ENCODE measurements at places on chromosomes 16 and 17.

- DNase-seq: no peak
These were observed 59.1 kb downstream of the TRIM37 start for GRCh38 chr17:59047616-59048015.

DNA sequence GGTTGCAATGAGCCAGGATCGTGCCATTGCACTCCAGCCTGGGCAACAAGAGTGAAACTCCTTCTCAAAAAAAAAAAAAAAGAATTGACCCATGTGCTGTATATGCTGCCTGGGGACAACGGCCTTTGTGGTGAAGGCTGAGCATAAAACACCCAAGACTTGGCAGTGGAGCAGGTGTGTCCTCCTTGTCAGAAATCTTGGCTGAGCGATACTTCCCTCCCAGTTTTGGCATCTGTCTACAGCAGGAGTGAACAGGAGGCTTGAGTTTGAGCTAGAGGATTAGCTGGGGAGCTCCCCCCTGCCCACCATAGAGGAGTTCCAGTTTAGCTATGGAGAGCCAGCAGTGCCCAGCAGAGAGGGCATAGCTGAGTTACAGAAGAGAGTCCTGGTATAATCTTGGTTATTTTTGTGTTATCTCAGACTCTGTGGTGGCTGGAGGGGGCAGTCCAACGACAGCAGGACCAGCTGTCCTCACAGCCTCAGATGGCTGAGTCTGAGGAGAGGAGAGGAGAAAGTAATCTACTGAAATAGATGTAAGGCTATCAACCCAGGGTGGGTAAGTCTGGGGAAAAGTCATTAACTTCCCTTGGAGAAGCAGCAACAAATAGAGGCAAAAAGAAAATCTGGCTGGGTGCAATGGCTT is 18.4 kb downstream of the SP2 start:
- no peak for DNase-seq

GRCh38 chr17:65102788-65103187 is 34.4 kb upstream of the RGS9 start:
- DNase-seq: no peak

DNA sequence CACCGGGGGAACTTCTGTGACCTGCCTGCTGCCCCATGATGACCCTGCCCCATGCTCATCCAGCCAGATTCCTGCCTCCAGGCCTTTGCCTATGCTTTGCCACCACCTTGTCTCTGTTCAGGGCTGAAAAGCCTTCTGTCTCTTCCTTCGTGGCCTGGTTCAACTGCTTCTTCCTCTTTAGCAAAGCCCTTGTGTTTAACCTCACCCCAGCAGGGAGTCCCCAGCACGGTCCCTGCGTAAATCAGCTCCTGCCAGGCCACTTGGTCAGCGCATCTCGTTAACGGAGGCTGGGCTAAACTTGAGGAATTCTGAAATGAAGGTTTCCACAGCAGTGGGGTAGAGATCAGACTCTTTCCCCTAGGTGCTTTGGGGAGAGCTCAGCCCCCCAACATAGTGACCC is 16.1 kb upstream of the KCNJ12 start:
- DNase-seq: no peak
